Right ventricle myocardium superior (tissue), 1 donor: ENCODE measurements at places on chromosomes 2 and 18. TPM values are rescaled to one million over a fixed set of nuclear protein-coding genes. Genes with fewer than 3 reads are reported as not detected.

The RGPD3 gene
- 0.08 TPM for total RNA-seq

The SERPINB10 gene
- total RNA-seq, result not detected

The SCYGR4 gene
- not detected for total RNA-seq

The AFTPH gene
- 12.3 TPM for total RNA-seq

The SCLY gene
- total RNA-seq, result 8.6 TPM

The ALK gene
- total RNA-seq, result 0.16 TPM

The CAPN13 gene
- not detected for total RNA-seq

The ALS2 gene
- total RNA-seq, result 29.5 TPM

The LRATD1 gene
- 3.0 TPM for total RNA-seq

The ABCG5 gene
- total RNA-seq, result not detected

The PFN4 gene
- 0.46 TPM for total RNA-seq

The BCL2 gene
- 9.0 TPM for total RNA-seq

The RAB17 gene
- 4.1 TPM for total RNA-seq

The GPR75 gene
- 0.86 TPM for total RNA-seq

The NEUROD1 gene
- total RNA-seq, result not detected

The CD207 gene
- not detected for total RNA-seq

The CD8B2 gene
- total RNA-seq, result not detected

The DLX1 gene
- total RNA-seq, result not detected

The CHRND gene
- total RNA-seq, result not detected

The TXNDC9 gene
- total RNA-seq, result 16.6 TPM
